ENCODE measurements at places on chromosomes 7 and 10. TPM values are rescaled to one million over a fixed set of nuclear protein-coding genes. Genes with fewer than 3 reads are reported as not detected.

TEX36 gene
- total RNA-seq, result not detected

NEUROD6 gene
- total RNA-seq, result not detected

- no peak overlapping the region for H3K27ac ChIP-seq
- H3K27me3 ChIP-seq, result no peaks in the 10 kb centered on the region
- peaks cover 4% of the 10 kb centered on the region for H3K36me3 ChIP-seq
- no peak for DNase-seq
Measured at GRCh38 chr10:515674-516073, 173.8 kb downstream of the DIP2C start.

GRCh38 chr10:127534496-127534895, 14.6 kb upstream of the NPS start:
- H3K27ac ChIP-seq, result no peak overlapping the region
- no peak overlapping the region for H3K4me3 ChIP-seq
- H3K4me1 ChIP-seq, result no peaks in the 10 kb centered on the region
- no peaks in the 10 kb centered on the region for H3K36me3 ChIP-seq
- no peaks in the 10 kb centered on the region for H3K27me3 ChIP-seq

DNA sequence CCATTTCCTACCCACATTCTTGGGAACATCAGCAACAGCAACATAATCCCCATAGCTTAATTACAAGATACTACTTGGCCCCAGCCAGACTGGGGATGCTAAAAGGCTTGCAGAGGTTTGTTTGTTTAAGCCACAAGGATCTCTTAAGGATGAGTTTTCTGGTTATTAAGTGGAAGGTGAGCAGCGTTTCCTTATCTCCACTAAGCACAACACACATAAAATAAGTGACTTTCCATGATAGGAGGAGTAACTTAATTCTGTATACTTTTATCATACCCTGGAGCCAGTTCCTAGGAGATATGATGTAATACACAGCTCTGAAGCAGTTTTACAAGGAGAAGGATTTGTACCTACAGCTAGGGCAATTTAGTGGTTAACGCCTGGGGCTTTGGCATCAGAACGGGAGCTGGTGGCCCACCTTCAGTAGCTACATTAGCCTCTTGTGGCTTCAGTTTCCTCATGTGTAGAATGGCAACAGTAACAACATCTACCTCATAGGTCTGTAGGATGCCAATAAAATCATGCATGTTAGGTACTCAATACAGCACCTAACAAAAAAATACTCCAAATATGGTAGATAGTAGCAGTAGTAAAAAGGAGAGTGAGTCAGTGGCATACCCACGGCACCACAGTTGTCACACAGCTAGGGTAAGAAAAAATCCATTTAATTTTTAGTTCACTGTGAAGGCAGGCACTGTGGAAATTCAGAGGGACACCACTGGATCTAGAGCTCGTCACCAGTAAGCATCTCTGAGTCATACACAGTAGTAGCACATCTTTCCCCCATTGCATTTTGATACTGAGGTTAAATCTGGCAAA, 55.2 kb downstream of the DOCK4 start:
- H3K4me1 ChIP-seq, result peaks cover 8% of the 10 kb centered on the region
- H3K27me3 ChIP-seq, result no peaks in the 10 kb centered on the region
- H3K27ac ChIP-seq, result no peak overlapping the region

DNA sequence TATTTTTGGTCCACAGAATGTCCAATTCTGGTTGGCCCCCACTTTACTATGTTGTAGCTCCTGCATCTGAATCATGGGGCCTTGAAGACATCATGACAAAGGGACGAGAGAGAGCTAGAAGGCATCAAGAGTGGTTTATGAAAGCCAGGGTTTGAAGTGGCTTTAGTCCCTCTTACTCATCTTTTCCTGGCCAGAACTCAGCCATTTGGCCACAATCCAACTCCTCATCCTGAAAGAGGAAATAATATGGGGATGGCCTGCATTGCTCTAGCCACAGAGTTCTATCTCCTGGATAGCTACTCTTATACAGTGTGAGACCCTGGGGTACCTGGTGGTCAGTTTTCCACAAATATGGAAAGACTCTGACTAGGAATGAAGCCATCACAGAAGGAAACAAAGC, 418.9 kb downstream of the XPNPEP1 start:
- DNase-seq, result no peak
- no peak overlapping the region for H3K27ac ChIP-seq
- H3K4me1 ChIP-seq, result no peaks in the 10 kb centered on the region
- H3K27me3 ChIP-seq, result no peaks in the 10 kb centered on the region
- H3K36me3 ChIP-seq, result no peaks in the 10 kb centered on the region
- no peak overlapping the region for H3K4me3 ChIP-seq

GRCh38 chr10:105434970-105435369, 793.9 kb downstream of the SORCS3 start:
- no peaks in the 10 kb centered on the region for H3K27me3 ChIP-seq
- H3K4me3 ChIP-seq, result no peak overlapping the region
- H3K27ac ChIP-seq, result no peak overlapping the region
- no peaks in the 10 kb centered on the region for H3K4me1 ChIP-seq
